ENCODE measurements at places on chromosomes 2 and 18.

- no peak for DNase-seq
These were observed 5.6 kb upstream of the ESPNL start for GRCh38 chr2:238094438-238095022.

- no peak for DNase-seq
These were observed 1.3 kb upstream of the EIF2AK3 start for GRCh38 chr2:88628571-88628939.

GRCh38 chr2:21175895-21176646 is 52.3 kb downstream of the TDRD15 start:
- DNase-seq = peak; percentile 69

DNA sequence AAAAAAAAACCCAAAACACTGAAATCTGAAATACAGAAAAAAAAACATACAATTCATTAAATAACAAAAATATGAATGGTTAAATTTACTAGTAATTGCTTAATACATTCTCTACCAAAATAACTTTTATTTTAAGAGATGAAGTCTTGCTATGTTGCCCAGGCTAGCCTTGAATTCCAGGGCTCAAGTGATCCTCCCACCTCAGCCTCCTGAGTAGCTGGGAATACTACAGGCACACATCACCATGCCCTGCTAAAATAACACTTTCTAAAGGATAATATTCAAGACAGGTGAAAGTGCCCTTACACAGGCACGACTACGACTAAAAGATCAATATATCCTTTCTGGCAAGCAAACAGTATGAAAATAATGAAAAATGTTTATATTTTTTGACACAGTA is 9.5 kb downstream of the USP34 start:
- DNase-seq = no peak

- no peak for DNase-seq
These were observed 37.7 kb downstream of the ZNF521 start for GRCh38 chr18:25314151-25314837.

DNA sequence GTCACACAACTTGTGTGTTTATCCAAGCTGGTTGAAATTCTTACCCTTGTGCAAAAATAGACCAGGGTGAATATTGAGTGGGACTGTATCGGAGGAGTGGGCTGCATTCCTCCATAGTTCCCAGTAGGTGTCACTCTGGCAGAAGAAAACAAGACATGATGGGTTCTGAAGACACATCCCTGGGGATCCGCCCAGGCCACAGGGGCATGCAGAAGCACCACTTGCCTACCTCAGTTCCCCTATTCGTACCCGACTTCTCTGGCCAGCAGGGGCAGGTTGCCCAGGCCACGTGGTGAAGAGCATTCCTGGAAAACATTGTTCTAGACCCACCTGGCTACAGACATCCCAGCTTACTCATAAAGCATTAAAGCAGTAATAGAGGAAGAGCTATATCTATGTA is 168.2 kb downstream of the FAM210A start:
- peak; percentile 65 for DNase-seq

GRCh38 chr2:239302808-239303557 is 97.8 kb downstream of the HDAC4 start:
- DNase-seq = peak; percentile 86

DNA sequence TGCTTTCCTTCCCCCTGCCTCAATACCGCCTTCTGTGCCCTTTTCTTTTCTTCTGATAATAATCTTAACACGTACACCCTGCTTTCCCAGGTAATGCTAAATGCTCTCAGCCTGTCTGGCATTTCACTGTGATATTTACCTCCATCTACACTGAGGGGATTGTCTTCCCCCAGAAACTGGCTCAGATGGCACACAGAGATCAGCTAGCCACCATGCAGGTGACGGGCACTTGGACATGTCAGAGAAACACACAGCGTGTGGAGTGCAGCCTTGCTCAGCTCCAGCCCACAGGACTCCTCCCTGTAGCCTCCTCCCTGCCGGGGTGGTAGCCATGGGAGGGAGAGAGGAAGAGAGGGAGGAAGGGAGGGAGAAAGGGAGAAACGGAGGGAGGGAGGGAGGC is 131.2 kb downstream of the EIPR1 start:
- DNase-seq = no peak

DNA sequence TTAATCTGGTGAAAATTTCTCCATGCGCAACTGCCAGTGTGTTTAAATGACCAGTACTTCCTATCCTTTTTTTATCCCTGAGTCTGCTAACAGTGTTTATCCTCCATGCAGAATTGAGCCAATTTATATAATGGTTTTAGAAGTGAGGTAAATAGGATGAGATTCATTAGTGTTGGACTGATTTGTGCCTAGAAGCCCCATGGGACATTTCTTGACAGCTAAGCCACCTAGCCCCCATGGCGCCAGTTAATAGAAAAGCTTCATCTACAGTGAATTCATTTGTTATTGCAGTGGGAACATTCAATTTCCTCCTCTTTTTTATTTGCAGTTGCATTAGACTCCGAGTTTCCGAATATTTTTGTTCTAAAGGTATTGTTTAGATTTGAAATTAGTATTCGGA is 175.6 kb downstream of the ARL6IP6 start:
- no peak for DNase-seq

DNA sequence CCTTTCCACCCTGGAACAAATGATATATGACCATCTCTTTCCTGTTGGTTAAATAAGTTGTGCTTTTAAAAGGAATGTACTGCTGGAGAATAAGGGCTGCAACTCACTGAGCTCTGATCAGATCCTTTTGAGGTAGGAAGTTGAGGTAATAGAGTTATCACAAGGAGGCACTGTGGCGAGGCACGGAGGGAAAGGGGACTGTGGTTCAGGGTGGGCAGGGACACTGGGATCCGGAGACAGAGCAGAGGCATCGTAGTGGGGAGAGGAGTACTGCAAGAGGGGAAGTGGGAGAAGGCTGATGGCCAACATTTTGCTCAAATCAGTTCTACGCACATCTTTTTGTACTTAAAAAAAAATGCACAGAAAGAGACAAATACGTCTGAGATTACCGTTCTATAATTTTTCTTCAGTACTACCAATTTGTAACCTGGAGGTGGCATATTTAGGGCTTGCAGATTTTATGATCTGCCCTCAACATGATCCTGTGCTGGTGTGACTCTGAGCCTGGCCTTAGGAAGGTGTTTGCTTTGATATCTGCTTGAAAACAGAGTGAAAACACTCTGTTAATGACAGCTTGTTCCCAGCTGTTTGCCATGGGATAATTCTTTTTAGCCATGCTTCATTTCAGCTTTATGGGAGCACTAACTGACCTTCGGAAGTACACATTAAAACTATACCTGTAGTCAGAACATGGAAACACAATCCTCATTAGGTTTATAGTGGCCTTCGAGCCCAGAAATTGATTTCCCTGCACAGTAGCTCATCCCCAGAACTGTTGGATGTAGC is 168.1 kb downstream of the KCNE4 start:
- no peak for DNase-seq

- peak; percentile 63 for DNase-seq
These were observed 33.1 kb upstream of the STON1 start for GRCh38 chr2:48496849-48497248.

DNA sequence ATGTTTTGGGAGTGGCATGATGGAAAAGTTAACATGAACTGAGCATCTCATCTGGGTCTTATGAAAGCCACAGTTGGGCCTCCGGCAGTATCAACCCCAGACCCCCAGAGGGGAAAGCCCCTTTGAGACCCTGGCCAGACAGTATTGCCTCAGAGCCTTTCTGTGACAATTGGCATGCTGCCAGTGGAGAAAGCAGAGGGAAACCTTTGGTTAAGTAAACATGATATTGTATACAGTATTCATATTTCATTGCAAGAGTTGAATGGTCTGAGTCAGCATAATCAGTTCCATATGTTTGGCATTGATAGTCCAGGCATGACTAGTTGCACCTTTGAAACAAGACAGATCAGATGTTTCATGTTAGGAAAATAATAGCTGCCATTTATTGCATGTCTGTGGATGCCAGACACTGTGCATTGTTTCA is 20.0 kb downstream of the MERTK start:
- no peak for DNase-seq

- DNase-seq = peak; percentile 88
These were observed 115.2 kb downstream of the TTC32 start for GRCh38 chr2:19786408-19787058.

DNA sequence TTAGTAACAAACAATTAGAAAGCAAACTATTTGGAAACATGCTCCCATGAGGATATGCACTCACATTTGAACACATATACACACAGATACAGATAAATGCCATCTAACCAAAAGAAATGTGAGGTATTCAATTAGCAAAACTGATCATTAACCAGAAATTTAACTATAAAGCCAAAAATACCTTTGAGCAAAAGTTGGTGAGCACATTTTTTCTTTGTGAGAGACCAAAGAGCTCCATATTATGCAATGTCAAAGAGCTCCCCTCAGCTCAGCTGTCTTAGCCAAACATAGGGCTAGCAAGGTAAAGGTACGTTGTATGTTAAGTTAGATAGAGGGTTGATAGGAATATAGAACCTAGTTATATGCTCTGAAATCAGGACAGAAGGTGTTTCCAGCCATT is 43.8 kb downstream of the CYBRD1 start:
- DNase-seq = no peak

DNA sequence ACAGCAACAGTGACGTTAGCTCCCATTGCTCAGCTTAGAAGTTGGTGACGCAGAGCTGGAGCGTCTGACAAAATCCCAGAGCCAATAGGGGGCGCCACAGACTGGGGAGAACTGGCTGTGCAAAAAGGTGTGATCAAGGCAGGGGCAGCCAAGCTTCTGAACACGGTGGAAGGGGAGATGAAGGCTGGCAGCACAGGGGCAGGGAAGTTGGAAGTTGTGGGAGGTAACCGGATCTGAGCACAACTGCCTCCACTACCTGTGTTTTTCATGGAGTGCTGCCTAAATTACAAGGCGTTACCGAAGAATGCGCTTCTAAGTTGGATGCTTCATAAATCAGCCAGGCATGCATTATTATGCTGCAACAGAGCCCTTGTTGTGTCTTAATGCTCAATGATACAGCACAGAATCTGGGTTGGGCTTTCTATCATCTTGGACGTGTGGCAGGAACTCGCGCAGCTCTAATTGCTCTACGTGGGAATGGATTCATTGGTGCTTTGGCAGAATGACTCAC is 370.0 kb downstream of the SLC4A3 start:
- no peak for DNase-seq

DNA sequence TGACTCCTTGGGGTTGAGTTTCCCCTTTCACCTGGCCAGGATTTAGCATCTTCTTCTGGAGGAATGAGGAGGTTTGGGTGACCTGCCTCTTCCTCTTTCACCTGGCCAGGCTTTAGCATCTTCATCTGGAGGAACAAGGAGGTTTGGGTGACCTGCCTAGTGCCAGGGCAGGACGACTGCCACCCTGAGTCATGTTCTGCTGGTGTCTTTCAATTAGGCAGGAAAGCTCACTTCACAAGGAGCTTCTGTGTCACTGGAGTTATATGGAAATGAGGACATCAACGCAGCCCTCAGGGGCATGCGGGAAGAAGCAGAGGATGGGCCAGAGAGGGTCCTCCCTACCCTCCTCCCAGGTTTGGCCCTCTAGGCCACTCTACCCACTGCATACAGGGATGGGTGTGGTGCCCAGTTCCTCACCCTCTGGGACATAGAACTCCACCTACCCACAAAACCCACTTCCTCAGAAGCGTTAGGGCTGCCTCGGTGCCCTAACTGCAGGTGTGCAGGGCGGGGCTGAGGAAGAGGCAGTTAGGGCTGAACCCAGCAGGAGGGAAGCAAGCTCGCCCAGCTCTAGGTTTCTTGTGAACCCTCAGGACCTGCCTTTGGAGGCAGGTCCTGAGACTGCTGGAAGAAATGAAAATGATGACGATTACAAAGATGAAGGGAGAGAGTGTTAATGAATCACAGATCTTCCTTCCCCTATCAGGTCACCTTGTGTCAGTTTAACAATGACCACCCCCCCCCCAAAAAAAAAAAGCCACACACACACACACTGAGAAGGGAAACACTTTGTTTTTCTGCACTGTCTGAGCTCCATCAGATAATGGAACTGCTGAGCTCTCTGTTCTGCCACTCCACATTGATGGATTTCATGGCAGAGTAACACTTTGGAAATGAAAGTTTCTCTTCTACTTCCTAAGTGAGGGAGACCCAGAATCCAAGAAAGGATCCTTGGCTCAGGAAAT is 71.0 kb downstream of the ARL4C start:
- peak; percentile 29 for DNase-seq

DNA sequence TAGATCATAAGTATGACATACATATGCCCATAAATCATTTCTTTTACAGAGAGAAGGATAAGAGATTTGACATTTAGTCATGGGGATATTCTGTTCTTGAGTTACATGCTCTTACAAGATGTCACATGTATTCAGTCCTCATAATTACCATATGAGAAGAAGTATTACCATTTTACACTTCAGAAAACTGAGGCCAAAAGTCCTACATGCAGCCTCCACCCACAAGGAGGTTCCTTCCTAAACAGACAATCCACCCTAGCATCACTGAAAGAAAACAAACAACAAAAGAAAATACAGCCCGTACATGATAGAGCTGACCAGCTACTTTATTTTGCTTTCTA is 335.1 kb downstream of the SETBP1 start:
- no peak for DNase-seq

DNA sequence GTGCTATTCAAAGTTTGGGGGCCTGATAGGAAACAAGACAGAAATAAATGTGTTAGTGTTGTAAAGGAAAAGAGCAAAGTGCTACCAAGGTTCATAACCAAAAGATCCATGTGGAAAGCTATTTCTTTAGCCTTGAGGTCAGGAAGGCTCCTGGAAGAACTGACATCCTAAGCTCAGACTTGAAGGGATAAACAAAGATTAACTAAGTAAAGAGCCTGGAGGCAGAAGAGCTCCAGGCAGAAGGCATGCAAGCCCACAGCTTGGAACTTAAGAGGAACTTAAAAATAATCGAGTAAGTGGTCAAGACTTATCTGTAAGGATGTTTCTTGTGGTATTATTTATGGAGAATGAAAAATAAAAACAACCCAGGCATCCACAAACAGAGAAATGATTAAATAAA is 245.0 kb upstream of the MGAT5 start:
- no peak for DNase-seq

- no peak for DNase-seq
These were observed 60.5 kb downstream of the KLHL29 start for GRCh38 chr2:23445450-23445868.

DNA sequence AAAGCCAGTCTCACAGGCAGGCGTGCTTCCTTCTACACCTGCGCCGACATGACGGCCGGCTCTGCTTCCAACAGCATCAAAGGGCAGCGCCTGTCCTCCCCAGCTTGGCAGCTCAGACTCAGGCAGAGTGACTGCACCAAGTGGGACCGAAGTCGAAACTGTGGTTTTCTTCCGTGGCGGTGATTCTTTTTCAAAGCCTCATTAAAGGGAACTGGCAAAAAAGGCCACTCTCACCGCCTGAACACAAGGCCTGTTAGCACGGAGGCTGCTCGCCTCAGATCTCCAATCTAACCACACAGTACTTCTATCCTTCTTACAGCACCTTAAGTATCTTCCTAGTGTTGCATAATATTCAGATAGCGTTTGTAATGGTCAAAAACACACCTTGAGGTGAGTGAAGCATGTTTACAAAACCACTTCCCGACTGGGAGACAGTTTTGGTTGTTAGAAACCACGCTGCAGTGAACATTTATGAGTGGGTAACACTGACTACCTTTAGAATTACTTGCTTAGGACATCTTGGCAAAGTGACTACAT is 236.4 kb downstream of the HDAC4 start:
- DNase-seq = no peak

All from suppressor macrophage (primary cell).